Esophagus squamous epithelium (tissue), 5 donors: ENCODE measurements at places on chromosomes 5 and 9.

DNA sequence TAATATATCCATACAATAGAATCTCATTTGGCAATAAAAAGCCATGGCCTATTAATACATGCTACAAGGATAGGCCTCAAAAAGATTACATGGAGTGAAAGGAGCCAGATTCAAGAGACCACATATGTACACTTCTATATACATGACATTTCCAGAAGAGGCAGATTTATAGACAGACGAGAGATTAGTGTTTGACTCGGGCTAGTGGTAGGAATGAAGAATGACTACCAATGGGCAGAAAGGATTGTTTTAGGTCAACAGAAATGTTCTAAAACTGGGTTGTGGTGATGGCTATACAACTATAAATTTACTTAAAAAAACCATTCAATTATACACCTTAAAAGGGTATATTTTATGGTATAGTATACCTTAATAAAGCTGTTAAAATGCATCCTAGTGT lies 41.9 kb downstream of the SETX start:
- no peak for DNase-seq

DNA sequence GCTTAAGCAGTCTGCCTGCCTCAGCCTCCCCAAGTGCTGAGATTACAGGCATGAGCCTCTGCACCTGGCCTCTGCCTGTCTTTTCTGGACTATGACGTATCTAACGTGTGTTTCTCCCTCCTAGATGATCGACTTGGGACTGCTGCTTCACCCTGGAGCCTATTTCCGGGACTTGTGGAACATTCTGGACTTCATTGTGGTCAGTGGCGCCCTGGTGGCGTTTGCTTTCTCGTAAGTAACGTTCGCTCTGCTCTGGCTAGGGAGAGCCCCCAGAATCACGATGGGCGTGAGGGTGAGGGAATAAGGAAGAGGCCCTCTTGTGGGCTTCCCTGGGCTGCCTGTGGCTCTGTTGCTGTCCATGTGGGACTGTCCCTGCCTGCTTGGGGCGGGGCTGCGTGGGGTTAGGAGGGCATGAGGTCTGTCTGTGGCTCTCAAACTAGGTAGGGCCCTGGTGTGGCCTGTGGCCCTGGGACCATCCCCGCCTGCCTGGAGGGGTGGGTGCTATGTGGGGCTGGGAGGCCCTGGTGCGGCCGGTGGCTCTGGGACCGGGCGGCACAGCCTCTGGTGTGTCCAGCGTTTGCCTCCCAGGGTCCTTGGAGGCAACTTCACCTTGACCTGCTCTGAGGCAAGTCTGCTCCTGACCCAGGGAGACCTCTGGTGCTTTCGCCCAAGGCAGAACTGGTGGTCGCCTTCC lies 171.7 kb downstream of the CACNA1B start:
- DNase-seq, result no peak

DNA sequence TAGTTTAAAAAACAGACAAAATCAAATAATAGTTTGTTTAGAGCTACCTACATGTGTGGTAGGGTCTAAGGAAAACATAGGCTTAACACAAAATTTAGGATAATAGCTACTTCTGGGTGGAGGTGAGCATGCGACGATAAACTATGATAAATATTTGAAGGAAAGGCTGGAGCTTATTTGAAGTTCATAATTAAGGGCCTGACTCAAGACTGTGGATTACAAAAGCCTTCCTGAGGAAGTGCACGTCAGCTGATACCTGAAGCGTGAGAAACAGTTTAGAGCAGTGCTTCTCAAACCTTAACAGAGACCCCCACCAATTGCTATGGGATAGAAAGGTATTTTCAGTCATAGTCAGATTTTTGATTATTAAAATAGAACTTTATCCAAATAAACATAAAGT lies 20.4 kb upstream of the UBLCP1 start:
- DNase-seq, result no peak

DNA sequence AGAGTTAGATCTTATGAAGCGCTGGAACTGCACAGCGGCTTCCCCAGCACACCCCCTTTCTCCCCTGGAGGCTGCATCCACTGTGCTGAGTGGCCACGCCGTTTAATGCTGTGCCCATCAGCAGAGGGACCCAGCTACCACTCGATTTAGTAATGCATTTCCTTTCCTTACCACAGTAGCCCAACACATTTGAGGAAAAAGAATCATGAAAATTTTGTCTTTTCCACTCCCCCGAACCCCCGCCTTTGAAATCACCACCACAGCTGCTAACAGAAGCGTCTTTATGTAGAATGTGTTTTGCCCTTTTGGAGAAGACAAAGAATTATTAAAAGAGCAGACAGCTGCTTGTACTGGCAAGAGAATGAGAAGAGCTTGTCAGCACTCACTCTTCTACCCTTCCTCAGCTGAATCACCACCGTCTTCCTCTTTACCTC lies 73.2 kb downstream of the ACER2 start:
- DNase-seq, result no peak
